HepG2 (cell line): ENCODE measurements at places on chromosomes 13 and 19.

DNA sequence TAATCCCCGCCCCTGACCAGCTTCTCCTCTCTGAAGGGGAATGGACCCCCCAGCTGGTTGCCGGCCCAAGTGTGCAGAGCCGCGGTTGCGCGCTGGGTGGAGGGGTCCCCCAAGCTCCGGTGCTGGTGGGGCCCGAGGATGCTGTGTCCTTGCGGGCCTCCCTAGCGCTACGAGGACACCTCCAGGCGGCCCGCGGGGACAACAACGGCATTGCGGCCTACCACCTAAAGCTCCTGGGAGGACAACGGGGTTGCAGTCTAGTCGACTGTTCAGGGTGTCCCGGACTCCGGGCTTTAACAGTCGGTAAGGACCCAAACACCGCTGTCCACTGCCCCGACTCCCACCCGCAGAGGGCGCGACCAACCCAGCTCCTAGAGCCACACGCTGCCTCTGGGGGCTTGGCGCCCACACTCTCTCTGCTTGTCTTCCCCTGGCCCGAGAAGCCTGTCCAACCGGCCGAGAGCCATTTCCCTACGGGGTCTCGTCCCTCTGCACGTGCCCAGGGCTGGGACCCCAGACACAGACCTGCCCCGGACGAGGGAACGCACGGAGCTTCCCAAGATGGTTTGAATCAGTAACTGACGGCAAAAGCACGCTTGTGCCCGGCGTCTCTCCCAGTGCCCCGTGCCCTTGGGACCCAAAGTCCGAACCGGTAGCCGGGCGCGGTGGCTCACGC is 927 bp upstream of the SDHAF1 start:
- no peak for DNase-seq

GRCh38 chr13:33205804-33206221 is 79.7 kb downstream of the STARD13 start:
- no peak for DNase-seq

DNA sequence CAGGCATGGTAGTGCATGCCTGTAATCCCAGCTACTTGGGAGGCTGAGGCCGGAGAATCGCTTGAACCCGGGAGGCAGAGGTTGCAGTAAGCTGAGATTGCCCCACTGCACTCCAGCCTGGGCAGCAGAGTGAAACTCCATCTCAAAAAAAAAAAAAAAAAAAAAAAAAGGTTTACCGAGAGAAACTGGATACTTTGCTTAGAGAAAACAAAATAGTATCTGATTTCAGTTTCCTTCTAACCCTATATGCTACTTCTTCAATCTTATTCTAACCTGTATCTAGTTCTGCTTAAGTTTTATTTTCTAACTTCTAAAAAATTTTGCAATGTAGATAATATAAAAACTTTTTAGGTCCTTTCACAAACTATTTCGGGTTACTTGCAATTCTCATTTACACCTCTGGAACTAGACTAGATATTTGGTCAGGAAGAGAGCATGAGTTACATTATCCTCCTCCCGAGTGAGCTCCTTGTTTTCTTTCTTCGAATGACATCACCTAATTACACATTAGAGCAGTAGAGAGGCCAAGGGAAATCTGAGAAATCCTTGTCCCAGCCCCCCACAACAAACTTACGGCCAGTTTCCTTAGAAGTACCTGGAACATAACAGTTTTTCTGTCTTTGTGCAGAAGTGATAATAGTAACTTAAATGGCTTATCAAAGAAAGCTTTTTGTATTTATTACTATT is 128.9 kb downstream of the B3GLCT start:
- no peak for DNase-seq

GRCh38 chr13:20546556-20546955 is 20.4 kb upstream of the IFT88 start:
- DNase-seq = no peak

- no peak for DNase-seq
These were observed 17.7 kb downstream of the SIAH3 start for GRCh38 chr13:45833663-45834375.

DNA sequence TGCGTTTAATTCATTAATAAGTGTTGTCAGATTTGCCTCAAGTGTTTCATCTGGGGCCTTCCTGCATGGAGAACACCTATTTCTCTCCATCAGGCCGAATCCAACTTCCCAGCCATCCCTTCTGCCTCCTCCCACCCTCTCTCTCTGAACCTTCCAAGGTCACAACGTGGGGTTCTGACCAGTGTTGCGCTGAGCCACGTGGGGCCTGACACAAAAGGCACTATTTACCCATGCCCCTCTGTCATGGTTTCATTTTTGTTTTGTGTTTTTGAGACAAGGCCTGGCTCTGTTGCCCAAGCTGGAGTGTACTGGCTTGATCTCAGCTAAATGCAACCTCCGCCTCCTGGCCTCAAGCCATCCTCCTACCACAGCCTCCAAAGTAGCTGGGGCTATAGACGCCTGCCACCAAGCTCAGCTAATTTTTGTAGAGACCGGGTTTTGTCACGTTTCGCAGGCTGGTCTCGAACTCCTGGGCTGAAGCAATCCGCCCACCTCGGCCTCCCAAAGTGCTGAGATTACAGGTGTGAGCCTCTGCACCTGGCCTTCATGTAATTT is 8.6 kb upstream of the IRGC start:
- peak; percentile 62 for DNase-seq

DNA sequence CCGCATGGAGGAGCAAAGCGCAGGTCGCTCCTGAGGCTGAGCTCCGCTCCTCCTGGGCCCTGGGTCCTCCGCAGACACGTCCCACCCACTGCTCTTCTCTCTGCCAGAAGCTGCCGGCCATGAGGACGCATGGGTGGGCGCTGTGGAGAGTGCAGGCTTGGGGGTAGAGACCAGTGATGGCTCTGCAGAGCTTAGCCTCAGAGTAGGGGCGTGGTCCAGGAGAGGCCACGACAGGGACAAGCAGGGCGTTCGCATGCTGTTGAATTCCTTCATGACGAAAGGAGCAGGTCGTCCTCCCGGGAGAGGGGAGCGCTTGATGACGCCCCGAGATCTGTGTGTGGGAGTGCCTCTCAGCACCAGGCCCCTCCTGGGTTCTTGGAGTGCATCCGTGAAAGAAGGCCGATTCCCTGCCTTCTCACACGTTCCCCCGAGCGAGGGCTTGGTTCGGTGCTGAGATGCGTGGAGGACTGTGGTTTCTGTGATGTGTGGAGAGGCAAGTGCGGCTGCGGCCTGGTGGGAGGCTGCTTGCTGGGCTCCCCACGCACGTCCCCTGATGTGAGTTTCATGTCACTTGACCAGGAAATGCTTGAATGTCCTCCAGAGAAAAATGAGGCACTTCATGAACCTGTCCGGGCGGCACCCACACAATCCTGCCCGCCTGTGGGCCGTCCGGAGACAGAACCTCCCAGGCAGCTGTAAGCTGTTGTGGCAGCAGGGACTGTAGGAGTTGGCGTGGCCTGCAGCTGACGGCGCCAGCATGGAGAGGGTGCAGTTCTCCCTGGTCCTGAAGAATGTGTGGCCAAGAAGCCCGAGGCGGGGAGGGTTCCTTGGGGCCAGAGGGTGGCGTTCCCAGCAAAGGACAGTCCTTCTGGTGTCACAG is 4.5 kb downstream of the SF3A2 start:
- DNase-seq = no peak

- no peak for DNase-seq
These were observed 6.4 kb downstream of the TNFAIP8L1 start for GRCh38 chr19:4645718-4646117.

DNA sequence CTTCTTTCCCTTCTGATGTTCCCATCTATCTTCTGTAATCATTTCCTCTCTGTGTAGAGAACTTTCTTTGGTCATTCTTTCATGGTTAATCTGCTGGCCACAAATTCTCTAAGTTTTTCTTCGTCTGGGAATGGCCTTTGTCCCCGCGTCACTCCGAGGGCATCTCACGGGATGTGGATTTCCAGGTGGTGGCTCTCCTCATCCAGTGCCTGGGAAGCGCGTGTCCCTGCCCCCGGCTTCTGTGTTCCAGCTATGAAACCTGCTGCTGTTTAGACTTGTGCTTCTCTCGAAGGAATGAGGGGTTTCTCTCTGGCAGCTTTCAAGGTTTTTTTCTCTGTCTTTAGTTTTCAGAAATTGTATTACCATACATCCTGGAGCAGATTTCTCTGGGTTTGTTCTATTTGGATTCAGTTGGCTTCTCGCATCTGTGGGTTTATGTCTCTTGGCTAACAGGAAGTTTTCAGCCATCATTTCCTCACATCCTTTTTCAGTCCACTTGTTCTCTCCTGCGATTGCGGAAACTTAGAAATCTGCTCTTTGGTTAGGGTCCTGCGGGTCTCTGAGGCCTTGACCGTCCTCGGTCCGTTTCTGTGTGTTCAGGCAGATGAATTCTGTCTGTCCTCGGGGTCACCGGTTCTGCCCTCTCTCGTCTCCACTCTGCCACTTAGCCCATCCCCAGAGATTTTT is 36.9 kb upstream of the DCUN1D2 start:
- no peak for DNase-seq

- DNase-seq = no peak
These were observed 390.5 kb downstream of the FGF9 start for GRCh38 chr13:22061371-22061805.

DNA sequence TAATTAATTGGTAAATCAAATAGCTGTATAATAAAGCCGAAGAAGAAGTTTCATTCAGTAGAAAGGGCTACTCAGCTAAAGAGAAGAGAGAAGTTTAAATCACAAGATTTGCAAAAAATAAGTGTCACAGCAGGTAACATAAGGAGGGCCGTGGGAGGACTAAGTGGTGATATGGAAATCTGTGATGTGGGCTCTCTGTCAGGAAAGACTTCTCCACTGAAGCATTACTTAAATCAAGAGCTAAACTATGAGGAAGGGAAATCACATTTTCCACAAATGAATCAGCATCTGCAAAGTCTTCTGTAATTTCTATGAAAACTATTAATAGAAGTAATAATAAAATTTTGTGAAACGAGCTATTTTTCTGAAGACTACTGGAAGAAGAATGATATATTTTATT is 153.8 kb downstream of the PCDH9 start:
- DNase-seq = no peak

DNA sequence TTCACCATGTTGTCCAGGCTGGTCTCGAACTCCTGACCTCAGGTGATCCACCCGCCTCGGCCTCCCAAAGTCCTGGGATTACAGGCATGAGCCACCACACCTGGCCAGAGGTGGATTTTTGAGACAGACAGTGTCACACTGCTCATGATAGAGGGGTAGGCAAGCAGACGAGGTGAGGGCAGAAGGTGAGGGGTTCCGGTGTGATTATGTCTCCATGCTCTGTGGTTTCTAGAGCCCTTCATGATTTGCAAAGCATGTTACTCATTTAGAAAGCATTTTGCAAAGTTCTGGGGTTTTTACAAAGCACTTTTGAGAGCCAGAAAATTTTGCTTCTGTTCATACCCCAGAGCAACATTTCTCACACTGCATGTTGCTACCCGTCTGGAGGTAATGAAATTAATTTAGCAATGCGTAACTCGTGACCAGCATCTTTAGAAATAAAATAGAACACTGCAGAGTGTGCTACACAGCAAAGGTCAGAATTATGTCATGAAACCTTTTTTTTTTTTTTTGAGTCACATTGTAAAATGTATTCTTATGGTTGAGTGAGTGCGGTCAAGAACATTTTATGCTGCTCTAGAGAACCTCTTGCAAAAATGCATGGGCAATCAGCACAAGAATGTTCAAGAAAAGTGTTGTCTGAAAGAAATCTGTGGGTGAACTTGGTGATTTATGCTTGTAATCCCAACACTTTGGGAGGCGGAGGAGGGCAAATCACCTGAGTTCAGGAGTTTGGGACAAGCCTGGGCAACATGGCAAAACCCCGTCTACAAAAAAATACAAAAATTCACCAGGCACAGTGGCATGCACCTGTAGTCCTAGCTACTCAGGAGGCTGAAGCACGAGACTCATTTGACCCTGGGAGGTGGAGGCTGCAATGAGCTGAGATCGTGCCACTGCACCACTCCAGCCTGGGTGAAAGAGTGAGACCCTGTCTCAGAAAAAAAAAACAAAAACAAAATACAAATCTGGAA is 58.0 kb downstream of the MAP4K1 start:
- no peak for DNase-seq

DNA sequence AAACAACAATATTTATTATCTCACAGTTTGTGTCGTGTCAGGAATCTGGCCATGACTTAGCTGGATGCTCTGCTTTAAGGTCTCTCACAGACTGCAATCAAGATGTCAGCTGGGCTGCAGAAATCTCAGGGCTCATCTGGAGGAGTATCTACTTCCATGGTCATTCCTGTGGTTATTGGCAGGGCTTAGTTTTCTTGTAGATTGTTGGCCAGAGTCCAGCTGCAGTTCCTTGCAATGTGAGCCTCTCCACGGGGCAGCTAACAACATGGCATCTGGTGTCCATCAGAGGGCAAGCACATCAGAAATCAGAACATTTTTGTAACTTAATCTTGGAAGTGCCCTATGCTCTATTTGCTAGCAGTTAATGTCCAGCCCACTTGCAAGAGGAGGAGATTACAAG is 45.7 kb upstream of the TDRD3 start:
- DNase-seq = no peak

- no peak for DNase-seq
These were observed 20.4 kb upstream of the SPRY2 start for GRCh38 chr13:80361298-80361697.

GRCh38 chr13:100881291-100881864 is 206.8 kb upstream of the TMTC4 start:
- DNase-seq = no peak

DNA sequence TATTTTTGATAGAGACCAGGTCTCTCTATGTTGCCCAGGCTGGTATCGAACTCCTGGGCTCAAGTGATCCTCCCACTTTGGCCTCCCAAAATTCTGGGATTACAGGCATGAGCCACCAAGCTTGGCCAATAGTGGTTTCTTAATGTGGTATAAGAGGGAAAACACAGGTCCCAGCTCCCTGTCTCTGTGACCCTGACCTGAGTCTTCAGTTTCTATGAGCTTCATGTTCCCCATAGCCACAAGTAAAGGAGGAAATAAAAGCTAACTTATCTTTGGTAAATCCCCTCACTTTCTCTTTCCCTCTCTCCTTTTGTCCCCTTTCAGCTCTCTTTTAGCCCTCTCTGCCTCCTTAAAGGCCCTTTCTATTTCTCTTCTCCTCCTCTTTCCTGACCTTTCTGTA is 50.3 kb downstream of the ABCC4 start:
- no peak for DNase-seq

DNA sequence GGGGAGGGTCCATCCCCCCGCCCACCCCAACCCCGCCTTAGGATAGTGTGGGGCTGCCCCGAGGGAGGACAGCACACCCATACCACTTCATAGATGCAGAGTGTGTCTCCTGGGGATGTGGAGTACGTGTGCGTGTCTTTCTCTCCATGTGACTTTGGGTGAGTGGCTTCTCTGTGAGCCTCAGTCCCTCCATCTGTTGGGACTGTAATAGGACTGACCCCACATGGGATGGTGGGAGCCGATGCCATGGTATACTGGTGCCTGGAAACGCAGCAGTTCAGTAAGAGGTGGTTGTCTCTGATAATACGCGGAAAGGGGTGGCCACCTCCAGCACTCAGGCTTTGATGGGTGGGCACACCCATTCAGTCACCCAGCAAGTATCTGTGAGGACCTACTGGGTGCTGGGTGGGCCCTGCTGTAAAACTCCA is 816 bp upstream of the PRKD2 start:
- DNase-seq = no peak

GRCh38 chr19:4327252-4327876 is 11.3 kb downstream of the STAP2 start:
- DNase-seq = no peak

GRCh38 chr13:48158915-48159314 is 64.0 kb upstream of the MED4 start:
- no peak for DNase-seq
